ENCODE measurements at places on chromosomes 11 and 22. TPM values are rescaled to one million over a fixed set of nuclear protein-coding genes. Genes with fewer than 3 reads are reported as not detected.

- DNase-seq: no peak
These were observed 8.6 kb downstream of the IGHMBP2 start for GRCh38 chr11:68912254-68912653.

DNA sequence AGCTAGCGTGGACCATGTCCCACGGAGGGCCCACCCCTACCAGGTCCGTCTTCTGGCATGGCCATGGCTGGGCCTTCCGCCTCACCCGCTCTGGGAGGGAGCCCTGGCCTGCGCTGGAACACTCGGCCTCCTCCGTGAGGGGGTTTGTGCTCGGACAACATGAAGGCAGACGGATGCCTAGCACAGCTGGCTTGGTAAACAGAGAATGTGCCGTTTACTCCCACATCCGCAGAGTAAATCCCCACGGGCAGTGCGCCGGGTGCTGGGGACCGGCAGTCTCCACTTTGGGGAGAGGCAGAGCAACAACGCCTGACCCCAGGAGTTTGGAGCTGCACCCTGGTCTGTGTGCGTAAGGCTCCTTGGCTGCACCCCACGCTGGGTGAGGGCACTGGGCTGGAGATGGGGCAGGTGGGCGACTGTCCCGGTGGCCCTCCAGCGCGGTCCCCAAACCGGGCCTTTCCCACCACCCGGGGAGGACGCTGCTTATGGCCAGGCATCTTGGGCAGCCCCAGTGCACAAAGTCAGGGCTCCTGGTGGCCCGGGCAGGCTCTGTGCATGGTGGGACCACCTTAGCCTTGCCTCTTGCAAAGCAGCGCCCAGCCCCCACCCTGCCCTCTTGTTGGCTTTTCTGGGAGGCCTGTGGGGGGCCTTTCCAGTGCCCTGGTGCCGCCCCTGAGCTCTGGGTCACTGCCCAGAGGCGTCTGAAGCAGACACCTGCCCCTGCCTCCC, 30.7 kb upstream of the MUC5AC start:
- no peak for DNase-seq

The CHRM1 gene
- not detected for total RNA-seq

DNA sequence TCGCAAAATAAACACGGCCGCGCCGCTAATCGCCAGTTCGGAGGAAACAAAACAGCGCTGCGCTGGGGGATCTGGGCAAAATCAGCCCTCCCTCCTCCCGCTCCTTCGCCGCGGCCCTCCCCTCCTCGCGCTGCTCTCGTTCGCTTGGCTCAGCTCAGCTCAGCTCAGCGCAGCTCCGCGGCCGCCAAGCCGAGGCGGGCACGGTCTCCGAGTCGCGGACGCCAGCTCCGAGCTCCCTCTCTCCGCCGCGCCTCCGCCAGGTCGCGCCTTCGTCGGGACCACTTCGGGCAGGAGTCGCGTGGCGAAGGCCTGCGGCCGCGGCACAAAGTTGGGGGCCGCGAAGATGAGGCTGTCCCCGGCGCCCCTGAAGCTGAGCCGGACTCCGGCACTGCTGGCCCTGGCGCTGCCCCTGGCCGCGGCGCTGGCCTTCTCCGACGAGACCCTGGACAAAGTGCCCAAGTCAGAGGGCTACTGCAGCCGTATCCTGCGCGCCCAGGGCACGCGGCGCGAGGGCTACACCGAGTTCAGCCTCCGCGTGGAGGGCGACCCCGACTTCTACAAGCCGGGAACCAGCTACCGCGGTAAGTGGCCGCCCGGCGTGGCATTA, at the start of gene SPON1:
SPON1 (plus strand) TSS at position 162 of the 607 bp plus-strand sequence; CDS start at position 344, 182 bp downstream.
- peak; percentile 63 for DNase-seq

- DNase-seq: no peak
These were observed 23.3 kb upstream of the CD44 start for GRCh38 chr11:35115688-35116030.

GRCh38 chr11:120522021-120522420, 10.5 kb downstream of the GRIK4 start:
- DNase-seq: no peak

DNA sequence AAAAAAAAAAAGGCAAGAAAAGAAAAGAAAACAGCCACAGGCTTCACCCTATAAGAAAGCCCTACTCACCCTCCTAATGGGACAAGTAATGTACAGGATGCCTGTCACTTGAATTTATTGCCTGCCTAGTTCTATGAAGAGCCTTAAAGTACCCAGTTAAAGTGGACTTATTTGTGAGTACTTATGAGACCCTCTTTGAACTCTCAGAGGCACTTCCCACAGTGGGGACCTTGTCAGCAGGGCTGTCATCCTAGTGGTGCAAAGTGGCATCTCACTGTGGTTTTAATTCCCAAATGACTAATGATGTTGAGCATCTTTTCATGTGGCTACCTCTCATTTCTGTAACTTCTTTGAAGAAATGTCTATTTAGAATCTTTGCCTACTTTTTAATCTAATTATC, 41.8 kb upstream of the BARX2 start:
- no peak for DNase-seq

The TMPRSS5 gene
- 0.85 TPM for total RNA-seq

DNA sequence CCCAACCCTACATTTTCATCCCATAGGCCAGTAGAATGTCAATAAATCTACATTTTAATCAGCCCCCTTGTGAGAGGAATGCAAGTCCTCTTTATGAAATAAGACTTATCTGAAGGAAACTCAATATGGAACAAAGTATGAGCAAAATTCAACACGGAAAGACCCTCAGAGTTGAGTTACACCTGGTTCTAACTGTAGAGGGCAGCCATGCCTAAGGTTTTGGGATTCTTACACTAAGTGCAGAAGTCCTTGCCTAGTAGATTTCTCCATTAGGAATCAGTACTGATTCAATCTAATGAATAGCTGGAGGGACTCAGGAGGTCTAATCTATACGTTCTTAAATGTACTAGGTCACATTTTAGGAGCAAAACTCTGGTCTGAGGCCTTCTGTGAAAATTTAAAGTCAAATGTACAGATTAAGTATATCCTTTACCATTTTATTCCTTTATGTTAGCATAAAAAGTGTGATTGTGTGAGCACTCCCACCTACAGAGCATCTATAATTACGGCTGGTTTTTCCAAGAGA, 904.5 kb downstream of the DLG2 start:
- DNase-seq: no peak

DNA sequence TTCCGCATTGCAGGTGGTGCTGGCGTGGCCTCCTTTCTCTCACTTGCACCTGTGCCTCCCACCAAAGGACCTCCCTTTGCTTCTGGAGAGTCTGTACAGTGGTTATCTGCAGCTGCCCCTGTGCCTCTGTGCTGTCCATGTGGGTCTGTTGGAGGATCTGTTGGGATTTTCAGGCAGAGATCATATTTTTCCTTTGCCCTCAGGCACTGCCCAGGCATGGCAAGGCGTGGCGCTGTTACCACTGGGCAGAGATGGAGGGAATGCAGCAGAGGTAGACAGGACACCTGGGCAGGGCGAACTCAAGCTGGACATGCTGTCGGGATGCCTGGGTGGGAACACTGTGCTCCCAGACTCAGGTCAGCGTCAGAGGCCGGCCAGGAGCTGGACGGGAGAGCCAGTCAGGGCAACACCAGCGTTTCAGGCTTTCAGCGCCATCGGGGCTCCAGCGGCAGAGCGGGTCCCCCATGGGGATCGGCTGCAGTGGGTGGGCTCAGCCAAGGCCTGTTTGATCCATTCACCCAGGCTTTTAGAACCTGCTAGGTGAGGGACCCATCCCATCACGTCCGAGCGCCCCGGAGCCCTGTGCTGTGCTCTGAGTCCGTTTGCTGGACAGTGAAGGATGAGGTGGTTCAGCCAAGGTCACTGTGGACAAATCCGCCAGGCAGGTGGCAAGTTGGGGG, 718.9 kb downstream of the BRD1 start:
- DNase-seq: no peak

The MS4A10 gene
- not detected for total RNA-seq

The SUSD2 gene
- 0.65 TPM for total RNA-seq

- DNase-seq: peak; percentile 51
These were observed 3.5 kb downstream of the MYO18B start for GRCh38 chr22:25745341-25746011.

DNA sequence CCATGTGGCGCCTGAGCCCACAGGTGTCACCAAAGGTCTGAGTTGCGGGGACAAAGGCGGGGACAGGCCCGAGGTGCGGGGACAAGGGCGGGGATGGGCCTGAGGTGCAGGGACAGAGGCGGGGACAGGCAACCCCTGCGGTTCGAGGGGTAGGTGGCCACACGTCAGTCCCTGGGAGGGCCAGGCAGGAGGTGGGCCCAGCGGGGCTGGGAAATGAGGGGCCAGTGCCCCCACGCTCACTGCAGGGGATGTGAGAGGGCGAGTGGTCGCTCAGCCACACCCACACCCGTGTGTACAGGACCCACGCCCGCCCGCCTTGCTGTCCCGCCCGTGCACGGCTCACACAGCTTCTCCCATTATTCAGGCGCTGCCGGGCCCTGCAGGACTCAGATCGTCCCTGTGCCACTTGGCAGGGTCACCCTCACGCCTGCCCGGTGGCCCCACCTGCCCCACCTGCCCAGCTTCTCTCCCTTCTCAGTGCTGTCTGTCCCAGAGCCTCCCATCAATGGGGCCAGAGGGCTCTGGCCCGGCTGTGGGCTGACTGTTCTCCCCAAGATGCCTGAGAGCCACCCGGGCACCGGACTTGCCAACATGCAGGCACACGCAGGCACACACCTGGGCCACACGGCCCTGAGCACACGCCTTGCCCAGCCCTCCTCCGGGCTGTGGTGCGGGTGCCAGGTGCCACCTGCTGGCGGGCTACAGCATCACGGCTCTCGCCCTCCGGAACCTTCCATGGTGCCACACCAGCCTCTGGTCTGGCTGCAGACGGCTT, 14.2 kb upstream of the MUC6 start:
- DNase-seq: peak; percentile 83

DNA sequence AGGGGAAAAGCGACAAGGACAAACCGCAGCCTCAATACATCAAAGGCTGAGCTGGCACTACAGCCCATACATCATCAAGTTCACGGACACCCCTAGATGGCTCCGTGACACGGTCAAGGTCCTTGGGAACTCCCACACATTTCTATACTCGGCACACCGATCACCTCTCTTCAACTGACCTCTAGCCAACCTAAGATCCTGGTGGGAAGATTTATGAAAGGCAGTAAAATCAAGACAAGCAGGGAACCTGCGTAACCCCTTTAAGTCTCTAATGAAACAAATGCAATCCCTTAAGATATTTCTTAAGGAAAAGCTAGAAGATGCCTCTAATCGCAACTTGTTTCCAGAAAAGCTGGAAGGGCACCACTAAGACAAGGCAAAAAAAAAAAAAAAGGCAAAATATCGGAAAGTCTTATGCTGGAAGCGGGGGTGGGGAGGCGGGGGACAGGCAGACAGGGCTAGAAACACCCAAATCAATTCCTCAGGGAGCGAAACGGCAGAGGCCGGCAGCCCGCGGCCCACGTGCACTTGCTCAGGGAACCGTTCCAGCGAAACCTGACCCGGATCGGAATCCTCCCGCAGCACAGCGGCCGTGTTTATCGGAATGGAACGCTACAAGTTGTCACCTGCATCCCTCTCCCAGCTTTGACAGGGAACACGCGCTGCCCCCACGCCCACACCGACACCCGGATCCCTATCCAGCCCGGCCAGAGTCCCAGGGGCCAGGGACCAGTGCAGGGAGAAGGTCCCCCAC, 1.4 kb downstream of the ARHGAP20 start:
- no peak for DNase-seq

DNA sequence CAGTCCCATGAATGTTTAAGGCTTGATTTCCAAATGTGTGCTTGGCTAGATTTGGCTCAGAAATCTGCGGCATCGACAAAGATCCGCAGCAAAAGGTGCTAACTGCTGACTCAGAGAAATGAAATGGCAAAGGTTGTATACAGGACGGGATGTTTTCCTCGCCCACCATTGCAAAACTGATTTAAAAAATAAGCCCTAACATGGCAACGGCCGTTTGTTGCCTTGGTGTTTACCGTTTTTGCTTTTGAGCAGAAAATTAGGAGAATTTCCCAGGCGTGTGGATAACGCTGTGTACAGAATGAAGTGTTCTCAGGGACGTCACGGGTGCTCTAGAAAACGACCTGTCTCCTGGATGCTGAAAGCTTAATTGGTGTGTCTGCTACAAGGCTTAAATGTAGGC, 70.2 kb downstream of the ARHGAP8 start:
- DNase-seq: no peak

The RAG1 gene
- 0.36 TPM for total RNA-seq

The POU2AF3 gene
- not detected for total RNA-seq

All from activated CD8-positive, alpha-beta T cell treated with anti-CD3 and anti-CD28 coated beads for 36 hours (primary cell).